ENCODE measurements at places on chromosomes 2 and 18. TPM values are rescaled to one million over a fixed set of nuclear protein-coding genes. Genes with fewer than 3 reads are reported as not detected.

FOXI3 gene
- total RNA-seq: not detected

GRCh38 chr2:238438856-238439849 is 12.4 kb downstream of the ASB1 start:
- DNase-seq: peak; percentile 67

GRCh38 chr18:11981192-11981542 is at the start of gene IMPA2:
IMPA2 (plus strand) TSS chr18:11981507; CDS start chr18:11981670, 163 bp downstream.
- DNase-seq: no peak

- DNase-seq: no peak
Observed at GRCh38 chr2:75010571-75010970, 52.1 kb downstream of the POLE4 start.

- peak; percentile 10 for DNase-seq
Observed at GRCh38 chr18:51028201-51028805, 1.7 kb upstream of the SMAD4 start.

DNA sequence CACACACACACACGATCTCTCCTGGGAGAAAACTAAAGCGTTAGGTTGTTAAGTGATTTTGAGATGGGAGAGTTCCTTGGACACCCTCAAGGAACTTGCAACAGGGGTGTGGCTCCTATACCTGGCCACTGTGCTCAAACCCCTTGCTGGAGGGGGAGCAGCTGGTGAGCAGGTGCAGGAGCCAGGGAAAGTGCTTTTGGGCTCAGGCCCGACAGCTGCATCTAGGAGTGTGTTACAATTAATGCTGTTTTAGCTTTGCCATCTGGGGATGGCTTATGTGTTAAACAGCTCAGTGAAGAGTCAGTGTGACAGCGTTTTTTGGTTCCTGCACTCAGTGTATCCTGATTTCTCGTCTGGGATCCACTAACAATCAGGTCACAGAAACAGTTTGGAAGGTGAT is 510.8 kb downstream of the TRIB2 start:
- DNase-seq: no peak

- no peak for DNase-seq
Observed at GRCh38 chr2:182355815-182356214, 71.0 kb downstream of the PDE1A start.

- no peak for DNase-seq
Observed at GRCh38 chr18:25832001-25832604, 258.3 kb downstream of the SS18 start.
